Activated T-cell treated with anti-CD3 and anti-CD28 coated beads, Interleukin-2, amount 50 U/mL, for 48 hours (primary cell): ENCODE measurements at places on chromosomes 6 and 20.

GRCh38 chr6:111720931-111721496 is 115.3 kb upstream of the TRAF3IP2 start:
- DNase-seq: no peak

- no peak for DNase-seq
These were observed 27.0 kb downstream of the PNLDC1 start for GRCh38 chr6:159826968-159827647.

- DNase-seq: no peak
These were observed 41.5 kb upstream of the TENT5A start for GRCh38 chr6:81793821-81794475.

- DNase-seq: no peak
These were observed 9.5 kb downstream of the NUS1 start for GRCh38 chr6:117684749-117685148.

GRCh38 chr20:60310560-60311349 is 352.5 kb downstream of the CDH26 start:
- DNase-seq: no peak
